Stimulated activated CD4-positive, alpha-beta T cell treated with anti-CD3 and anti-CD28 coated beads, TNF-alpha, amount 100 ng/mL, for 1 hour (primary cell): ENCODE measurements at places on chromosomes 7 and 10.

GRCh38 chr10:117107238-117107637 lies 30.8 kb downstream of the VAX1 start:
- DNase-seq: no peak

GRCh38 chr7:33556472-33556871 lies 348.9 kb upstream of the BMPER start:
- no peak for DNase-seq

- DNase-seq: no peak
Observed at GRCh38 chr7:79175374-79175773, 278.1 kb downstream of the MAGI2 start.

- DNase-seq: no peak
Observed at GRCh38 chr10:104441329-104442000, 87.8 kb downstream of the CFAP58 start.

- no peak for DNase-seq
Observed at GRCh38 chr7:64849924-64850499, 53.1 kb upstream of the ZNF273 start.

DNA sequence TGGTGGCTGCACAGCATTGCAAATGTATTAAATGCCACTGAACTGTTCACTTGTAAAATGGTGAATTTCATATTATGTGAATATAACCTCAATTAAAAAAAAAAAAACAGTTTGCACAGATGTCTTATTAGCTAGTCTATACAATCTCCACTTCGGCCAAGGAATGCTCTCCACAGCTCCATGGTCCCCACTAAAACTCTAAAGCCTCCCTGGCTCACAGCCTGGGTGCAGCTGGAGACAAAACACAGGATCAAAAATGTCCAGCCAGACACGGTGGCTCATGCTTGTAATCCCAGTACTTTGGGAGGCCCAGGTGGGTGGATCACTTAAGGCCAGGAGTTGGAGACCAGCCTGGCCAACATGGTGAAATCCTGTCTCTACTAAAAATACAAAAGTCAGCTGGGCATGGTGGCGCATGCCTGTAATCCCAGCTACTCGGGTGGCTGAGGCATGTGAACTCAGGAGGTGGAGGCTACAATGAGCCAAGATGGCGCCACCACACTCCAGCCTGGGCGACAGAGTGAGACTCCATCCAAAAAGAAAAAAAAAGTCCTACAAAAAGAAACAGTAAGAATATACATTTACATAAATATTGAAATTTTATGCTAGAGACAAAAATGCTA lies 66.0 kb downstream of the SRPK2 start:
- DNase-seq: no peak

DNA sequence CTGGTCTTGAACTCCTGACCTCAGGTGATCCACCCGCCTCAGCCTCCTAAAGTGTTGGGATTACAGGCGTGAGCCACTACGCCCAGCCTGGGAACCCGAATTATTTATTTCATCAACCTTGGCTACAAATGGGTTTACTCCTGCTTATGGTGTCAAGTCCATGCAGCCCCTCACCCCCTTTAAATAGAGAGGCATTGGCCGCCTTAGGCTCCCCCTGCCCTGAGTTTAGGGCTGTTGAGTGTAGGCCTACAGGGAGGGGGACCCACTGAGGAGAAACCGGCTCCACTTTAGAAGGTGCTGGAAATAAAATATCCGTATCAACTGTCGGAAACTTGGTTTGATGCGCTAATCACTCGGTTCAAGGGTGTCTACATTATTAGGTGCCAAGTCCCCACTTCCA lies 8.7 kb upstream of the SP8 start:
- no peak for DNase-seq

DNA sequence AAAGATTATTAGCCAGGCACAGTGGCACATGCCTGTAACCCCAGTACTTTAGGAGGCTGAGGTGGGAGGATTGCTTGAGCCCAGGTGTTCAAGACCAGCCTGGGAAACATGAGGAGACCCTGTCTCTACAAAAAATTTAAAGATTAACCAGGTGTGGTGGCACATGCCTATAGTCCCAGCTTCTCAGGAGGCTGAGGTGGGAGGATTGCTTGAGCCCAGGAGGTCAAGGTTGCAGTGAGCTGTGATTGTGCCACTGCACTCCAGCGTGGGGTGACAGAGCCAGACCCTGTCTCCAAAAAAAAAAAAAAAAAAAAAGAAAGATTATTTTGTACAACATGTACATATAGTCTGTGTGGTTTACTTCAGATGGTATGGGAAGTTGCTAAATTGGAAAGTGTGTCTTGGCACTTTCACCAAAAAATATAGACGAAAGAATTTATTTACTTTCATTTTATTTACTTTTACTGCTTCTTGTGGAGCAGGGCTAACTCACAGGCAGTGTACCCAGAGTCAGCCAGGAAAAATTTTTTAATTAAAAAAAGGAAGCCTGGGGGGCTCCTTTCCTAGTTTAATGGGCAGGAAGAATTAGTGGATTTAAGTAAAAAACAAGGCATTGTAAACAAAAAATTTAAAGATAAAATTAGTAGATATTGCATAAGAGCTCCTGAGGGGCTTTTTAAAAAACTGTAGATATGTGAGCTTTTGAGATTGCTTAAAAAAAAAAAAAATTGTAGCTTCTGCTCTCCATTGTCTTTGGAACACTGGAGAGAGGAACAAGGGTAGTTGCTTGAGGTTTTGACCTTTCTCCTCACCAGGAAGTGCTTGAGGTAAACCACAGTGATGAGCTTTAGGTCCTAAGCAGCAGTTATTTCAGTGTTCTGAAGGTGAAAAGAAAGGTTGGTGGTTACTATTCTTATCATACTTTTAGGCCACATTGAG lies 44.6 kb upstream of the VDAC2 start:
- no peak for DNase-seq

GRCh38 chr10:84294766-84295447 lies 33.5 kb upstream of the CCSER2 start:
- DNase-seq: no peak

DNA sequence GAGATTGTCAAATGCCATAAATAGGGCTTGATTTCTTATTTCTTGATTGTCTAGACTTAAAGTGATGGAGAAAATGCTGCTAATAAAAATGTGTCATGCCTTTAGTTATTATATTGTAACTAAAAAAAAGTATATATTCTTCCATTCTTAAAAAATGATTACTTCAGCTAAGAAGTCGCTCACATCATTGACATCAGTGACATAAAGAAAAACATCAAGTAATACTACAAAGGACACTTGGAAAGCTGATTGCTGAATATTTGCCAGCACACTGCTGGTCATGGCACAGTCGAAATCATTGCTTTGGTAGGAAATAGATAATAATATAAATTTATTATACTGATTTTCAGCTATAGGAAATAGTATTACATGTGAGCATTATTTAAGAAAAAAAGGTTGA lies 62.6 kb downstream of the LOXL4 start:
- no peak for DNase-seq

GRCh38 chr10:132264966-132265889 lies 42.5 kb downstream of the STK32C start:
- no peak for DNase-seq

DNA sequence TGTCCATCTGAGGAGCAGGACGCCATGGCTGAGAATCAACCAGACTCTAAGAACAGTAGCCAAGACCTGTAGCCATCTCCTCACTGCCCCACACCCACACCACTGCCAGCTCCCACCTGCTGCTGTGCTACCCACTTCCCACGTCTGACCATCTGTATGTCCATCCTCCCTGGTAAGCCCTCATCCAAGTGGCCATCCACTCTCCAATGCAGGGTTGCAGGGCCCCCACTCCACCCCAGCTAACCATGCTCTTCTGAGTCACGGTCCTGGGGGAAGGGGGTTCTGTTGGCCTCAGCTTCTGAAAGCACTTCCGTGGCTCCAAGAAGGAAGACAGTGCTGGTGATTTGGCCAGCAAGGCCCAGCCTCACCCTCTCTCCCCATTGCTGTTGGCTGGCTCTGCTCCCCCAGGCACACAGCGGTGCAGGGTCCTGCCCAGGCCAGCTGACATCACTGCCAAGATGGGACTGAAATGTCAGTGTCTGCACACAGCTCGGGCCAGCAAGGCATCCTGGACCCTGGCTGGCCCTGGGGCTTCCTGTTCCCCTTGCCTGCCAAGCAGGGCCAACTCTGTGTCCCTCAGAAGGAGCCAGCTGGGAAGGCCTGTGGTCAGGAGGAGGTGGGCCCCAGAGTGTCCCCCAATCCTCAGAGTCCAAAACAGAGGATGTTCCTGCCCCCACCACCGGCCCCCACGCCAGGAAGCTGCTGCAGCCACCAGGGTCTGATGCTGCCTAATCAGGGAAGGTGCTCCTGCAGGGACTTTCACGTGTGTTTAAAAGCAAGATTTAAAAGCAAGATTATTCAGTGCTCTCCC lies 17.5 kb downstream of the RASGEF1A start:
- DNase-seq: no peak

DNA sequence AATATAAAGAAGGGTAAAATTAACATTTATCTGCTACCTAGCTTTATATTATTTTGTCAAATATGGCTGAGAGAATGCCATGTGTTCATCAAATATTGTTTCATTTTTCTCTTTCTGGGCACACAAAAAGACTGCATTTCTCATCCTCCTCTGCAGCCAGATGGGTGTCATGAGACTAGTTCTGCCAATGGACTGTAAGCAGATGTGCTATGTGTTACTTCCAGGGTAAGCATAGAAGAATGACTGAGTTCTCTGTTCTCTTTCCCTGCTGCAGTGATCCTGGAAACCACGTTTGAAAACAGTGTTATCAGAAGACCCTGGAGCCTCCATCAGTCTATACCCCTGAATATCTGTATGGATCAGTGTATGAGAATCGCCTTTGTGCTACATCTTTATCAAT lies 24.1 kb upstream of the SLK start:
- DNase-seq: no peak

- no peak for DNase-seq
Observed at GRCh38 chr10:12418000-12418399, 68.7 kb downstream of the CAMK1D start.

GRCh38 chr7:94856643-94857042 lies 50.8 kb upstream of the PPP1R9A start:
- no peak for DNase-seq

GRCh38 chr7:11749629-11750028 lies 82.4 kb downstream of the THSD7A start:
- DNase-seq: no peak

DNA sequence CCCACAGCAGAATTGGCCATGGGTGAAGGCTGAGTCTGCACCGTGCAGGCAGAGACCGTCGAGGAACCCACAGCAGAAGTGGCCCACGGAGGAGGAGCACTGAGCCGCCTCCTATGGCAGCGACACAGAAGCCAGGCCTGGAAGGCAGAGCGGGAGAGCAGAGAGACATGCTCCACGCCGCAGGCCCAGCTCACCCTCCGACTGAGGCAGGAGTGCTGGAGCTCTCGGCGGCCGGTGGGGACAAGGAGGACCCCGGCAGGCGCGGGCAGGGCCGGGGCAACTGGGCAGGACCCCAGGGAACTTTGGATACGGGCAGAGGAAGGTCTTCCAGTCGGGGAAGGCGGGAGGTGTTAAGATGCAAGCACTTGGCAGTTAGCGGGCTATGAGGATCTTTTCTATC lies 420.4 kb downstream of the DNAJB6 start:
- DNase-seq: no peak

- DNase-seq: no peak
Observed at GRCh38 chr7:34849986-34850385, 187.3 kb downstream of the DPY19L1 start.

GRCh38 chr10:129709627-129710509 lies 242.8 kb downstream of the MGMT start:
- DNase-seq: no peak

GRCh38 chr7:155213955-155214740 lies 83.5 kb upstream of the INSIG1 start:
- no peak for DNase-seq

DNA sequence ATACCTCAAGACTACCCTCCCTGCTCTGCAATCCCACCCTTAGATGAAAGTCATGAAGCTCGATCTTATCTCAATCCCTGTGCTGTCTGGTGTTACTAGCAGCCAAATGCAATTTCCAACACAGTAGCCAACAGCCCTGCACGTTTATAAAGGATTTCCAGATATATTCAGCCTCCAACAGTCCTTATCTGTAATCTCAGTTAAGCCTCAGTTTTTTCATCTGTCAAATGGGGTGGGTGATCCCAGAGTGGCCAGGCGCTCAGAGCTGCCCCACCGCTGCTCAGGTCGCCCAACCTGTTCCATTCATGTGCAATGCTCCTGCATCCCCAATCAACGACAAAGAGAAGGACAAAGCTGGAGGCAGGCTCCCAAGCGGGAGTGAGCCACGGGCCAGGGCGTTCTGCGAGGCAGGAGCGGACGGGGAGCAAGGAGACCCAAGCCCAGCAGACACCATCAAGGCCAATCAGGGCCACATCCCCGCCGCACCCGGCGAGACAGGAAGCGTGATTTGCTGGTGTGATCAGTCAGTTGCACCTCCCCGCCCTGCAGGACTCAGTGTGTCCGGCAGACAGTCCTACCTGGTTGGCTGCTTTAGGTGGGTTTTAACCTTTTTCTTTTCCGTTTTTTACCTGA lies 19.7 kb downstream of the PDGFA start:
- no peak for DNase-seq

GRCh38 chr7:91043924-91044645 lies 220.1 kb upstream of the FZD1 start:
- no peak for DNase-seq

GRCh38 chr10:124380256-124380995 lies 38.3 kb downstream of the OAT start:
- DNase-seq: no peak

GRCh38 chr7:82851121-82851520 lies 311.6 kb downstream of the PCLO start:
- DNase-seq: no peak

DNA sequence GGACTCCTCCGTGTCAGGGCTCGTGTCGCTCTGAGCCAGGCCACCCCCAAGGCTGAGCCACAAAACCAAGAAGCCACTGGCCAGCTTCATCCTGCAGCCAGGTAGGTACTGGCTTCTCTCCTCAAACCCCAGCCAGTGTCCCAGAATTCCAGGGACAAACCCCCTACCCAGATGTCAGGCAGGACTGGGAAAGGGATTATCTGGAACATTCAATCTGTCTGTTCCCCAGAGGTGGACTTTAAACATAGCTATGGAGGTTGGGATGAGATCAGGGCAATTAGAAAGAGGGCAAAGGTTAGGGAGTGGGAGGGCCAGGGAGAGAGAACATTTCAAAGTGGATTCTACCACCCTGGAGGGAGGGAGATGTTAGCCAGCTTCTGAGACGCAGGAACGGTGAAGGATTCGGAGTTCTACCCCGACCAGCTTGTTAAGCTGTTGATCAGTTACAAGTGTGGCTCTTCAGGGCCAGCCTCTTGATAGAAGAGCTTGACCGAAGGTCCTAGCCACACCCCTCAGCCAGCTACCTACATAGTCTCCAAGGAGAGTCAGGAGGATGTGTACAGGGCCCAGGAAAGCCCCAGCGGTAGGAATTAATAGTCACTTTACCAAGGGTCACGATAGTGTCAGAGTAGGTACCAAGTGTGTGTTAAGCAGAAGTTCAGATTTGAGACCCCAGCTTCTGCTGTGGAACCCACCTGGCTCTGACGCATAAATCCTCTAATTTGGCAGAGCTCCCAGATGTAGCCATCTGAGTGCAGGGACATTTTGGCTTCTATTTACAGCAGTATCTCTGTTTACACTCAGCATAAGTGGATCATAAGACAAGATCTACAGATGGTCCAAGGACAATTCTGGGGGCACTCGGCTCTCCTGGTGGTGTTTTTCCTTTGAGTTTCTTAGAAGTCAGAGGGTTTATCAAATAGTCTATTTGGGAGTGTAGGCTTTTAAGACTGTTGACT lies at the start of gene PLA2G12B:
Gene PLA2G12B, minus strand, starts transcription at position 211 of the 959 bp plus-strand sequence. Its CDS starts 121 bp downstream, at position 90.
- DNase-seq: no peak
